A673 (cell line): ENCODE measurements at places on chromosomes 1 and 21. TPM values are rescaled to one million over a fixed set of nuclear protein-coding genes. Genes with fewer than 3 reads are reported as not detected.

IQCC gene
- 7.2 and 7.9 TPM in 2 replicates for total RNA-seq

GRCh38 chr21:41662161-41662560 lies 104.7 kb downstream of the RIPK4 start:
- no peak for DNase-seq
- no peaks in the 10 kb centered on the region for H3K4me1 ChIP-seq
- peaks cover 3% of the 10 kb centered on the region for H3K27me3 ChIP-seq
- no peak overlapping the region for H3K27ac ChIP-seq
- no peak overlapping the region for H3K4me3 ChIP-seq

DNA sequence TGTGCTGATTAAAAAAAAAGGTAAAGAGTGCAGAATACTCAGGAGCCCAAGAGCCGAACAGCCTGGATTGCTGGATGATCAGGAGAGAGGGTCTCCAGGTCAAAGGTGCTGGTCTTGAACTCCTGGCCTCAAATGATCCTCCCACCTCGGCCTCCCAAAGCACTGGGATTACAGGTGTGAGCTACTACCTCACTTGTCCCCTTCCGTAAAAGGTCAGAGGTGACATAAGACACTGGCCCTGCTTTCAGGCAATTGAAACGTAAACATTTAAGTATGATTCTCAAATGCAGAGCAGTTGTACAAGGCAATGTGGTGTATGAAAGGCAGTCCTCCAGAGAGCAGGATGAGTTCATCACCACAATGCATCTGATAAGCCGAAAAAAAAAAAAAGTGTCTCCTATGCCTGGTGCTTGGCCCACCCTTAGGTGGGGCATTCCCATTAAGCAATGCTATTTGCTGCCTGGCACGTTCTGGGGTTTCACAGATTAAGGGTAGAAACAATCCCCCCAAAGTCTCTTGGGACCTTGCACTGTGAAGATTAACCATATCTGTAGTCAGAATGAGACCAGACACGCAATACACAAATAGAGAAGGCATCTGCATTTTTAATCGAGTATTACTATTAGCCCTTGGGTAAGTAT lies 47.7 kb downstream of the PARP1 start:
- H3K4me3 ChIP-seq, result no peak overlapping the region
- no peak for DNase-seq
- H3K27me3 ChIP-seq, result no peaks in the 10 kb centered on the region
- no peaks in the 10 kb centered on the region for H3K4me1 ChIP-seq

PDZK1 gene
- 0.39 and 0.52 TPM in 2 replicates for total RNA-seq

C8A gene
- total RNA-seq, result not detected in 2 replicates

PIK3R3 gene
- total RNA-seq, result 30.0 and 30.2 TPM in 2 replicates

IL6R gene
- total RNA-seq, result 1.6 and 1.9 TPM in 2 replicates

- no peak overlapping the region for H3K4me3 ChIP-seq
- H3K27me3 ChIP-seq, result no peaks in the 10 kb centered on the region
- no peaks in the 10 kb centered on the region for H3K36me3 ChIP-seq
Measured at GRCh38 chr1:222084996-222085395, 343.1 kb upstream of the DUSP10 start.

PSMB2 gene
- 162 and 169 TPM in 2 replicates for total RNA-seq

DNA sequence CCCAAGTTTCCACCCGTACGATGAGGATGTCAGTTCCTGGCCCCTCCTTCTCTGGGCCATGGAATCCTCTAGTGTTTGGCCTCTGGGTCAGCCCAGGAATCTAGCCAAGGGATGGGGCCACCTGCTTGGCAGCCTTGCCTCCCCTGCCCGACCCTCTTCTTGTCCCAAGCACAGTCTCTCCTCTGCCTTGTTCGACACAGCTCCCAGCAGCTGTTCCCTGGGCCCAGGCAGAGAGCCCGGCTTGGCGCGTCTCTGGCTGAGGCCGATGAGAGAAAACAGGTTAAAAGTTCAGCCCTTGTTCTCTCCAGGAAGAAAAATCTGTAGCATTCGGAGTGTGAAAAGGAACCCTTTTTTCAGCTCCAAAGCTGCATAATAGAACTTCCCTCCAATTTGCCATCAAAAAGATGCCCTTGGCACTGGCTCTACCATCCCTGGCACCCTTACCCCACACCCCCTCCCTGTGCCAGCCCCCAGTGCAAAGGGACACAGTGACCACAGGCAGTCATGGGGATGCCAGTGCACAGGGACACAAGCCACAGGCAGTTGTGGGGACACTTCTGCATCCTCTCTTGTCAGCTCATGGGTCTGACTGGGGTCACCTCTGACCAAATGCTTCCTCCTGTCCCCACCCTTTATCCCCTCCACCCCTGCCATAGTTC lies 68.4 kb downstream of the EPHB2 start:
- no peak overlapping the region for H3K4me3 ChIP-seq
- no peaks in the 10 kb centered on the region for H3K27me3 ChIP-seq
- H3K27ac ChIP-seq, result no peak overlapping the region
- no peaks in the 10 kb centered on the region for H3K36me3 ChIP-seq
- no peak for DNase-seq
- H3K4me1 ChIP-seq, result peaks cover 2% of the 10 kb centered on the region

INAVA gene
- 0.33 and 0.45 TPM in 2 replicates for total RNA-seq

SGIP1 gene
- total RNA-seq, result 1.4 and 1.6 TPM in 2 replicates

DNA sequence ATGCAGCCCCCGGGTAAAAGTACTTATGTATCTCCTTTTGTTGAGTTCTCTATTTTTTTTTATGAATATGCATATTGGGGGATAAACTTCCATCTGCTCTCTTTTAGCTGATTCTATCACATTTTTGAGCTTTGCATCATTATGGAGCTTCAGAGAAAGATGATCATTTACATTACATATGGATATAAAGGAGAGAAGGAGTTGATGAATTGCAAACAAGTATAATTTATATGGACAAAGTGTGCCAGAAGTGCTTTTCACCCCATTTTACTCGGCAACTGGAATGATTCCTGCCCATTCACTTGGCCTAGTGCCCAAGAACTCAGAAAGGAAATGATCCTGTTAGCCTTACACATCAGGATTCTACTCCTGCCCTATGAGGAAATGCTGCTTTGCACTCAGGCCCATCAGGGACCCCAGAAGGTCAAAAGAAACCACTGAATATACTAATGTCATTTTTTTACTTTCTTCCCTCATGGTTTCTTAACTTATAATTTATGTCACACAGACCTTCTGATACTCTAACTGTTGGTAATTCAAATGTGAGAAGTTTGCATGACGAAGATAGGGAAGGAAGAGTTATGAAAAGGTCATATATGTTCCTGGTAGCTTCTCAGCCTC lies 65.6 kb downstream of the SAMSN1 start:
- DNase-seq, result peak; percentile 72
- H3K4me1 ChIP-seq, result peaks cover 19% of the 10 kb centered on the region
- no peak overlapping the region for H3K27ac ChIP-seq
- no peak overlapping the region for H3K4me3 ChIP-seq
- H3K27me3 ChIP-seq, result no peaks in the 10 kb centered on the region

GJA8 gene
- not detected in 2 replicates for total RNA-seq

DNA sequence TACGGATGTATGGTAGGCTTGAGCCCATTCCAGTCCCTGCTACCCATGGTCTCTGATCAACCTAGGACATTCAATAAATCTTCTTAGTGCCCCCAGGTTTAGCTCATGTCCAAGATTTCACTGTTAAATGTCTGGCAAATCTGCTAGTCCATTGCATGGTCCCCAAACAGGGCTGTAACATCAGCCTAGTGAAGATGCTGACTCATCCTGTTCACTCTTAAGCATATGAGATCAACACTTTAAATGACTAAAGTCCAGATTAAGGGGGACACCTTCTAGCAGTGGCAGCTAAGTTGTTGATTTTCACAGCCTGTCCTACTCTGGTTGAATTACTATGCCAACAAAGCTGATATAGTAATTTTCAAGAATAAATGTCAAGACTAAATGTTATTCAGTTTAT lies 46.5 kb upstream of the NUF2 start:
- no peaks in the 10 kb centered on the region for H3K4me1 ChIP-seq
- no peak overlapping the region for H3K4me3 ChIP-seq
- no peak overlapping the region for H3K27ac ChIP-seq
- H3K36me3 ChIP-seq, result no peaks in the 10 kb centered on the region
- H3K27me3 ChIP-seq, result no peaks in the 10 kb centered on the region

- H3K36me3 ChIP-seq, result no peaks in the 10 kb centered on the region
- no peak overlapping the region for H3K4me3 ChIP-seq
- H3K27ac ChIP-seq, result no peak overlapping the region
- peak; percentile 36 for DNase-seq
Measured at GRCh38 chr21:15219039-15219438, 154.2 kb upstream of the NRIP1 start.

TMEM52 gene
- 4.1 and 10.3 TPM in 2 replicates for total RNA-seq

GRCh38 chr1:147496571-147497210 lies 44.6 kb upstream of the BCL9 start:
- no peaks in the 10 kb centered on the region for H3K4me1 ChIP-seq
- H3K36me3 ChIP-seq, result no peaks in the 10 kb centered on the region
- peak; percentile 57 for DNase-seq

GRCh38 chr1:23574265-23574754 lies 15.0 kb upstream of the ID3 start:
- no peak for DNase-seq
- H3K27me3 ChIP-seq, result no peaks in the 10 kb centered on the region
- no peak overlapping the region for H3K27ac ChIP-seq
- no peak overlapping the region for H3K4me3 ChIP-seq
- H3K36me3 ChIP-seq, result no peaks in the 10 kb centered on the region
- peaks cover 5% of the 10 kb centered on the region for H3K4me1 ChIP-seq

GRCh38 chr1:170536924-170537551 lies 5.1 kb downstream of the GORAB start:
- no peaks in the 10 kb centered on the region for H3K27me3 ChIP-seq
- peaks cover 18% of the 10 kb centered on the region for H3K36me3 ChIP-seq
- H3K27ac ChIP-seq, result no peak overlapping the region
- H3K4me1 ChIP-seq, result peaks cover 4% of the 10 kb centered on the region

TSPAN1 gene
- total RNA-seq, result not detected in 2 replicates

CFAP107 gene
- not detected in 2 replicates for total RNA-seq

DNA sequence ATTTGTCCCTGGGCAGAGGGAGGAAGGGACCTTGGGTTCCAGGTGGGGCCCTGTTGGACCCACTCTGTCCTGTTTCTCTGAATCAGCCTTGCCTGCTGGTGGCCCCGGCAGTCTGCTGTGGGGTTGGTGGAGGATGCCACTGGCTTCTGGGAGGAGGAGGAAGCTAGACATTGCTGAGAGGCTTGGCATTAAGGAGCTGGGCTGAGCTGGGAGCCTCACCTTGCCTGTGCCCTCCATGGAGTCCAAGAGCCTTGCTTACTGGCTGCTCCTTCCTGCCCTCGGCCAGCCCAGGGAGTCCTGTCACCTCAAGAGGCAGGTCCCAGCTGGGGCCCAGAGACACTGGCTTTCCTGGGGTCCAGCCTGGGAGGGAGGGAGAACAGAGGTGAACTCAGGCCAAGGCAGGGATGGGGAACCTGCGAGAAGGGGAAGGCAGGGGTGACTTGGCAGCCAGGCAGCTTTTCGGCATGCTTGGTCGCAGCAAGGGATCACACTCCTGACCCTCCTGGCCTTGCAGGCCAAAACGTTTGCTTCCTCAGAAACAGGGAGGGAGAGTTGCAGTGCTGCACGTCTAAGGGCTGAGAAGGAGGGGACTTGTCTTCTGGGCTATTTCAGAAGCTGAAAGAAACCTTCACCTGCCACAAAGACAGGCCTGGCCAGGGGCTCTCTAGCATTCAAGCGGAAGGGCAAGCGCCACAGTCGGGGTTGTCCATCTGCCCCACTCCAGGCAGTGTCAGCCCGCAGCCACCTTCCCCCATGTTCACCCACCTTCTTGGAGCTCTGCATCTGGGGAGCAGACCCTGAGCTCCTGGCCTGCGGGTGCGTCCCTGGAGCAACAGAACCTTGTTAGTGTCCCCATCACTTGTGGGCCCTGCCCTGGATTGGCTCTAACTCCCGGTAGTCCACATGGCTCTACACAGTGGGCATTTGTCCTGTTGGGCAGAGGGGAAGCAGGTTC lies 8.9 kb downstream of the TMEM201 start:
- no peak overlapping the region for H3K27ac ChIP-seq
- H3K4me3 ChIP-seq, result no peak overlapping the region
- H3K4me1 ChIP-seq, result peaks cover 26% of the 10 kb centered on the region
- DNase-seq, result no peak
- no peaks in the 10 kb centered on the region for H3K27me3 ChIP-seq

GPR161 gene
- total RNA-seq, result 17.4 and 22.0 TPM in 2 replicates
